ENCODE measurements at places on chromosomes 11 and 22.

DNA sequence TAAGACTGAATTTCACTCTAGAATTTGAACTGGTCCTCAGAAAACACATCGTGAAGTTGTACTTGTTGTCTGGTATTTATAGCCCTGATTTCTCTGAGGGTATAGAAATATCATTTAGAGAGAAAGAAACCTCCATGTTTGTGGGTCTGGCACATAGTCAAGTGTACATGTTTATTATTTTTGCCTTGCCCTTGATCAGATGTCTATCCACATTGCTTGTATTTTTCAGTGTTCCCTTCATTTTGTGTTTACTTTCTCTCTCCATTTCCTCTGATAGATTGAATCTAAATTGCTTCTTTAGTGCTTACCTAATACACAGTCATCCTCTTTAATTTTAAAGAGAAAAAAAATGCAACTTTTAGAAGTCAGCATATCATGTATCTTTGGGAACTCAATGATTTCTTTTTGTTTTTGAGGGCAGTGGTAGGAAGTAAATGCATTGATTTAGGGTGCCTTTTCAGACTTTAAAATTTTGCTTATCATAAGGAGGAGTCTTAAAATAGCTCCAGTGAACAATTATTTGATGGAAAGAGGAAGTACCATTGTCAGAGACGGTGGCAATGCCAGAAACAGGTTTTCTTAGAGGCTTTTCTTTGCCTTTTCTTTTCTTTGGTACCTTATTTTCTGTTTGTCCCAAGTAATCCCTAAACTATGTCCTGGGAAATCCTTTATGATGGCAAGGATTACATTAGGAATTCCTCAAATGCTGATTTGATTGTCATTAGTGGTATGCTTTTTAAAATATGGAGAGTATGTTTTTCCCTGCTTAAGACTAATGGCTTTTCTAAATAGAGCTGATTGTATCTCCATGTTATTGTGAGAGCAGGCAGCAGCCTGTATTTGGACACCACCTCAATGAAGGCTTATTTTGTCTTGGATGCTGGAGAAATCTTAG is 29.8 kb upstream of the TECTA start:
- DNase-seq, result no peak

DNA sequence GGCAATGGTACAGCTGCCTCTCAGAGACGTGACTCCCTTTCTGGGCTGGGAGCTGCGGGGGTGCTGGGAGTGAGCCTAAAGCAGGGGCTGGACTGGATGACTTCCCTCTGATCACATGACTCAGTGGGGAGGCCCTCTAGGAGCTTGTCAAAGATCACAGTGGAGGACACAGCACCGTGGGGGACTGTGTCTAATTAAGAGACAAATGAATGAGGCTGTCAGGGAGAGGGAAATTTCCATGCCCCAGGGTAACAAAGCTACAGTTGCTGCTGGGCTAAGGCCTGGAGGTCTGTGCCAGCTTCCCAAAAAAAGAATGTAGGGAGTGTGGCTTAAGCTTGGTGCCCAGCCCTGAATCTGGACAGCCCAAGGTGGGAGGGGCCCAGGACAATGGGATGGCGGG is 262.8 kb upstream of the PLET1 start:
- peak; percentile 20 for DNase-seq

GRCh38 chr22:23243006-23243573 is 62.8 kb downstream of the BCR start:
- no peak for DNase-seq

GRCh38 chr11:49202287-49202976 is 6.0 kb downstream of the FOLH1 start:
- DNase-seq, result no peak

GRCh38 chr11:12455938-12456337 is 78.6 kb downstream of the PARVA start:
- peak; percentile 60 for DNase-seq

DNA sequence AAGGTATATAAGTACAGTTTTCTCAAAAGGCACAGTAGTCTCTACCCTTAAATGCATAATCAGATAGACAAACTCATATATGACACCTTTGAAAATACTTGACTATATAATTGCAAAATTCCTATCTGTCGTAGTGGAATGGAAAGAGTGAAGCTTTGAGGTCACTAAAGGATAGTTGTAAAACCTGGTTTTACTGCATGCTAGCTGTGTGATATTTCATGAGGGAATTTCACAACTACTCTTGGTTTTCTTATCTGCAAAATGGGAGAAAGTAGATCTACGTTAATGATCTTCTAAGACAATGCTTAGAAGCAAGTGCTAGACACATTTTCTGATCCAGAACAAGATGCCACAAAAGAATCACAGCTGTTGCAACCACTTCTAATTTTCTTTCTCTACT is 332.2 kb downstream of the AASDHPPT start:
- no peak for DNase-seq

DNA sequence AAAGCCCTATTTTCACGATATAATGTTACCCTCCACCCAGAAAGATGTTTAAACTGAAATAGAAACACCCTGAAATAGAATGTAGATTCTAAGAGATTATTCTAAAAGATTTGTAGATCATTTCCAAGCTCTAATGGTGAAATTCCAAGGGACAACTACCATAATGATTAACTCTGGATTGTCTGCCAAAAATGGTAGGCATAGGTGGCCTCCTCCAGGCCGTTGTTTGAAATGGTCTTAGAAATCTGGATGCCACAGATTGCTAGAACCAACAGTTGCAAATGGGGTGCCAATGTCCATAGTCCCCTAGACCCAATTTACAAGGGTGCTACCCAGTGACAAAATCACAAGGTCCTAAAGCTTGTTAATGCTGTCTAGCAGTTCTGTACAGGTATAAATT is 6.7 kb upstream of the SLC6A5 start:
- DNase-seq, result no peak

DNA sequence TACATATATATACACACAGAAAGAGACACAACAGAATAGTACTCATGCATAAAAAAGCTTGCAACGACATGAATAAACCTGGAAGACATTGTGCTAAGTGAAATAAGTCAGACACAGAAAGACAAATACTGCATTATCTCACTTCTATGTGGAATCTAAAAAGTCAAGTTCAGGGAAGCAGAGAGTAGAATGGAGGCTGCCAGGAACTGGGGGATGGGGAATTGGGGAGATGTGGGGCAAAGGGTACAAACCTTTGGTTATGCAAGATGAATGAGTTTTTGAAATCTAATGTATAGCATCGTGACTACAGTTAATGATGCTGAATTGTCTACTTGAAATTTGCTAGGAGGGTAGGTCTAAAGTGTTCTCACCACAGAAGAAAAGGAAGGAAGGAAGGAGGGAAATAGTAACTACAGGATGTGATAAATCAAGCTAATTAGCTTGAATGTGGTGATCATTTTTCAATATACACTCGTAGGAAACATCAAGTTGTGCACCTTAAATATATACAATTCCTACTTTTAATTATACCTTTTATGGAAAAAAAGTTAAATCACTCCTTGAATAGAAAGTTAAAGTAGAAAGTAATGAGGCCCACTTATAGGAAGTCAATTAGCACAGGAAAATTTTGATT is 33.8 kb downstream of the MMP13 start:
- DNase-seq, result no peak

- peak; percentile 26 for DNase-seq
These were observed 10.4 kb upstream of the THY1 start for GRCh38 chr11:119433358-119433725.

DNA sequence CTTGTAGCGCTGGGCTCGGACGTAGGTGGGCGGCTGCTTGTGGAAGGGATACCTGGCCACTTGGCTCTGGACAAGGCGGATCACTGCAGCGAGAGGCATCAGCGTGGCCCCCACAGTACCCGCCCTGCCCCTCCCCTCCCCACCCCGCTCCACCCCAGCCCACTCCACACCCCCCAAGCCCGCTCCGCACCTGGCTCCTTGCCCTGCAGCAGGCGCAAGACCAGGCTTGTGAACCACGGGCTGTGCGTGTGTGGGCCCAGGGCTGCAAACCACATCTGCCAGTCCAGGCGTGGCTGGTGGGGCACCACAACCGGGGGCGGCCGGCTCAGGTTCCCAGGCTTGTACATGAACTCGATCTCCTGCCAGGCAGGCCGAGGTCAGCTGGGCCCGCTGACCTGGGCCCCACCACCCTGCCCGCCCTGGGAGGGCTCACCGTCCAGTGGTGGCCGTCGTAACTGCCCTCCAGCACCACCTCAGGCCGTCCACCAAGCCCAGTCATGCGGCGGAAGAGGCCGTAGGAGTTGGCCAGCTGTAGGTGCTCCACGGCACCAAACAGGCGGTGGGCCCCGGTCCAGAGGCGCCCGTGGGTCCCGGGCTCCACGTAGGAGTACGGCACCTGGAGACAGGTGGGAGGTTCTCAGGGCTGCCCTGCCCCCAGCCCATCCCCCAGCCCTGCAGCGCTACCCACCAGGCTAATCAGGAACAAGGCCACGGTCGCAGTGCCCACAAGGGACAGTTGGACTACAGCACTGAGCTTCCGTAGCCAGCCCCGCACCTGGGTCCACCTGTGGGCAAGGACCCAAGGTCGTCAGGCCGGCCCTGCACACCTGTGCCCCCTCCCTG is 2.9 kb downstream of the LMF2 start:
- DNase-seq, result no peak

GRCh38 chr11:44950031-44950624 is 555 bp downstream of the TP53I11 start:
- no peak for DNase-seq

DNA sequence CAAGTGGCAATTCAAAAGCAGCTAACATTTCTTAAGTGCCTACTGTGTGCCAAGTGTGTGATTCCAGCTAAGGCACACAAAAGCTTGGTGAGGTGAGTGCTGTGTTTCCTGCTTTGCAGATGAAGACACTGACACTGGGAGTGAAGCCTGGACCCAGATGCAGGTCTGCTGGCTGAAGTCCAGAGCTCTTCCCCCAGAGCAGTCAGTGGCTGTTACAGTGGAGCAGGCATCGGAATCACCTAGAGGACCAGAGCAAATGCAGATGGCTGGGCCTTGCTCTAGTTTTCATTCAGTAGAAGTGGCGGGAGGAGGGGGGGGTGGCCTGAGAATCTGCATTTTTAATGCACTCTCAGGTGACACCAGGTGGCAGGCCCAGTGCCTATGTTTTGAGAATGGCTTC is 342.3 kb downstream of the CADM1 start:
- no peak for DNase-seq

- DNase-seq, result peak; percentile 46
These were observed 64.0 kb downstream of the SCN3B start for GRCh38 chr11:123590296-123590912.

GRCh38 chr22:42957958-42958357 is 57.0 kb downstream of the PACSIN2 start:
- DNase-seq, result no peak

GRCh38 chr11:64650923-64651523 is 60.0 kb downstream of the SLC22A12 start:
- no peak for DNase-seq

GRCh38 chr11:122028036-122028435 is 88.0 kb downstream of the BLID start:
- DNase-seq, result peak; percentile 39

DNA sequence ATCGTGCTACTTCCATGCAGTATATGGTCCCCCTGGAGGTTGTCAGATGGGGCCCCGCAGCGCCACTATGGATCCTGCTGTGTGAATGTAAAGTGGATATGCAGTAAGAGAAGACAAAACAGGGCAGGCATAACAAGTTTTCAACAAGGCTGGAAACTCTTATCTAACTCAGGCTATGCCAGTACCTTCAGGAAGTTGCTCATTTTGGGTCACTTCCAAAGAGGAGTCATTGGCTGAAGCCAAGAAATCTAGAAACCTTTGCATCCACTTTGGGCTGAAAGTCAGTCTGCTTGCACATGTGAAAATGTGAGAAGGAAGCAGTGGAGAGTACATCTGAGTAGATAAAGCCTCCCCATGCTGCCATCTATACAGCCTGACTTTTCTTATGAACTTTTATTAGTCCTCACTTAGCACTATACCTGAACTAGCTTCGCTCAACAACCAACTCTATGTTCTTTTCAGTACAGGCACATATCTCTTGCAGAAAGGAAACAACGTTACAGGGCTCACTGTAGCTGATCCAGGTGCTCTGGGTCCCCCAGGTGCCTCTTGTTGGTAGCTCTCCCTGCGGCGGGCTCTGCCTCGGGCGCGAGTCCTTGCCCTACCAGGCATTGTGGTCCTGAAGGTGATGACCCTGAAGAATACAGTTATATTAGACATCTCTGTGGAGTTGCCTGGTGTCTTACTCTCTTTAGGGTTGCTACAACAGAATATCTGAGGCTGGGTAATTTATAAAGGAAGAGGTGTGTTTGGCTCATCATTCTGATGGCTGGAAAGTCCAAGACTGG is 12.4 kb downstream of the PIWIL3 start:
- DNase-seq, result no peak

DNA sequence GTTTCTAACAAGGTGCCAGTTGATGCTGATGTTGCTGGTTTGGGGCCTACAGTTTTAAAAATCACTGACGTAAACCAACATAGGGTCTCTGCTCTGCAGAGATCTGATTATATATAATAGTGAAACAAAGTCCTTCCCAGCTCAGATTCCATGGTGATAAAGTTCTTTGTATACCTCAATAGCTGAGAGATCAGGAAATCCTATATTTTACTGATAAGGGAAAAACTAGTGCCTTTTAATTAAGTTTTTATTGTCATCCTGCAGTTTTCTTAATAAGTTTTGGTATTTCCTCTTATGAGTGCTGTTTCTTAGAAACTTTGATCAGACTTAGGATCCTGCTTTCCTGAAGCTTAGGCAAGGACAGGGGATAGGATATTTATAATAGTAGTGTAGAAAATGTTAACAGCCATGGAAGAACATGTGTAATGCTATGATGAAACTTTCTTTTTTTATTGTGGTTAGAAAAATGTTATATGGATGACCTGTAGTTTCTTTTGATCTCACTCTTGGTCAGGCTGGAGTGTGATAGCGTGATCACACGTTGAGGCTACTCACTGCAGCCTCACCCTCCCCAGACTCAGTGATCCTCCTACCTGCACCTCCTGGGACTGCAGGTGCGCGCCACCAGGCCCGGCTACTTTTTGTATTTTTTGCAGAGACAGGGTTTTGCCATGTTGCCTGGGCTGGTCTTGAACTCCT is 14.1 kb downstream of the CAPRIN1 start:
- DNase-seq, result peak; percentile 5

- DNase-seq, result no peak
These were observed 6.8 kb downstream of the C11orf21 start for GRCh38 chr11:2294926-2295290.

DNA sequence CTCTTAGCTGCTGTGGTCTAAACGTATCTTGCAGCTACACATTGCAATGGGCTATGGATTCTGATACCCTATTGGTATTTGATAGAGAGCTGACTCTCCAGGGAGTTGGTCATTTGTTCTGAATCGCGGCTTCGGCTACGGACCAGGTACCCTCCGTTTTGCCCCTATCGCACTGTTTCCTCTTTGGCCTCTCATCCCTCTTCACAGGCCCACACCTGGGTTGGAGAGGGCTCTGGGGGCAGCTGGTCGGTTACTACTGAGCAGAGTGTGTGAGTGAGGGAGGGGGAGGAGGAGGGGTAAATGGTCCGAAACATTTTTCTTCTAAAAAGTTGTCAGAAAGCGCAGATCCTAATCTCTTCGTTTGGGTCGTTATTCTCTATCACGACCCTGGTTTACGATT is 48.8 kb upstream of the HSD17B12 start:
- DNase-seq, result no peak

Measured in fibroblast of gingiva (primary cell).